ENCODE measurements at places on chromosomes 13 and 19.
A peak's percentile ranks its signal among the peaks of the same experiment; 100 is the strongest.

DNA sequence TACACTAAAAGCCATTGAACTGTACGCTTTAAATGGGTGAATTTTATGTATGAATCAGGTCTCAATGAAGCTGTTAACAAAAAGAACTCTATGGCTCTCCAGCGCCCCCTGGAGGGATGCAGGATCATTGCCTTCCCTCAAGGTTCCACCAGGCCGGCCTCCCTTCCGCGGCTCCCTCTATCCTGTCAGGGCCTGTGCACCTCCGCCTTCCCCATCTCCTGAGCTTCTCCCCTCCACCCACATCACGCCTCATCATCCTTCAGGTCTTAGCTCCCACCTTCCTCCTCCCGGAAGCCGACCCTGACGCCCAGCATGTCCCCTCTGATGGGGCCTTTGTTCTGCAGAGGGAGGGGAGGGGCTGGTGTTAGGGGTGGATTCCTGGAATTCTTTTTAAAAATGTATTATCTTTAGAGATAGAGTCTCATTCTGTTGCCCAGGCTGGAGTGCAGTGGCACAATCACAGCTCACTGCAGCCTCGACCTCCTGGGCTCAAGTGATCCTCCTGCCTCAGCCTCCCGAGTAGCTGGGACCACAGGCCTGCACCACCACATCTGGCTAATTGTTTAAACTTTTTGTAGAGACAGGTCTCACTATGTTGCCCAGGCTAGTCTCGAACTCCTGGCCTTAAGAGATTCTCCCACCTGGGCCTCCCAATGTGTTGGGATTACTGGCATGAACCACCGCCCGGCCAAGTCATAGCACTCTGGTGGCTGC, 27.7 kb downstream of the MEIS3 start:
- DNase-seq: peak; percentile 81

DNA sequence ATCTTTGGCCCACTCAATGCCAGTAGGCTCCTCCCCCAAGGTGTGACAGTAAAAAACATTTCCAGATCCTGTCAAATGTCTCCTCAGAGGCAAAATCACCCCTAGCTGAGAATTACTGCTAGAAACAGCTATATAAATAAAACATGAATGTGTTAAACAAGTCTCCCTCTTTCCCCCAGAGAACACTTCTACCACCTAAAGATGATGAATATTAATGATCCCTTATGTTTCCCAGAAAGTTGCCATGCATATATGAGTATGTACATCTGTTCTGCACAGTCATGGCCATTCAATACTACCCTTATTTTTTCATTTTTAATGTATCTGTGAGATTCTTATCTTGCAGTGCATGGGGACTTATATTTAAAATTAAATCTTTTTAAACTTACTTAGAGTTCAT, 230.0 kb downstream of the SHISA2 start:
- DNase-seq: no peak

DNA sequence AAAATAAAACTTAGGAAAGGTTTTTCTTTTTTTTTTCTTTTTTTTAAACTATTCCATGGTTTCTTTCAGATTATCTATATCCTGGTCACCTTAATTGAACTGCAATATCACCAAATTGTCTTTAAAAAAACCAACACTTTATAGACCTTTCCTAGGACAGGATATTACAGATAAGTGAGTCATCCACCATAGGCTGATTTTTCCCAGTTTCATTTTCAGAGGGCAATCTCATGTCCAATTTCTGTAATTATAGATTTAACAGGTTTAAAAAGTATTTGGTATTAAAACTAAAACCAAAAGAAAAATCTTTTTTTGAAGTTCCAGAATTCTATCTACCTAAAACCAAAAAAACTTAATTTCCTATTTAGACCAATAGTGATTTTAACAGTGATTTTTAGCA, 13.2 kb downstream of the SPART start:
- no peak for DNase-seq

- no peak for DNase-seq
Observed at GRCh38 chr13:53165261-53165660, 136.6 kb downstream of the OLFM4 start.

- no peak for DNase-seq
Observed at GRCh38 chr19:50387868-50388245, 3.7 kb downstream of the POLD1 start.

- DNase-seq: no peak
Observed at GRCh38 chr19:43688059-43688701, 18.2 kb upstream of the PLAUR start.

GRCh38 chr19:48393559-48394330, at the start of gene GRIN2D:
TSS of gene GRIN2D (plus strand) at chr19:48393668. CDS start at chr19:48398393, 4,725 bp downstream.
- no peak for DNase-seq

All from activated T-cell treated with anti-CD3 and anti-CD28 coated beads, Interleukin-2, amount 50 U/mL, for 4 hours (primary cell).